Stimulated activated CD4-positive, alpha-beta T cell treated with anti-CD3 and anti-CD28 coated beads, TNF-alpha, amount 100 ng/mL, for 48 hours (primary cell): ENCODE measurements at places on chromosomes 7 and 10.

GRCh38 chr7:49878627-49879026 lies 105.2 kb downstream of the VWC2 start:
- DNase-seq: no peak

GRCh38 chr7:12328888-12329770 lies 74.5 kb downstream of the VWDE start:
- no peak for DNase-seq

DNA sequence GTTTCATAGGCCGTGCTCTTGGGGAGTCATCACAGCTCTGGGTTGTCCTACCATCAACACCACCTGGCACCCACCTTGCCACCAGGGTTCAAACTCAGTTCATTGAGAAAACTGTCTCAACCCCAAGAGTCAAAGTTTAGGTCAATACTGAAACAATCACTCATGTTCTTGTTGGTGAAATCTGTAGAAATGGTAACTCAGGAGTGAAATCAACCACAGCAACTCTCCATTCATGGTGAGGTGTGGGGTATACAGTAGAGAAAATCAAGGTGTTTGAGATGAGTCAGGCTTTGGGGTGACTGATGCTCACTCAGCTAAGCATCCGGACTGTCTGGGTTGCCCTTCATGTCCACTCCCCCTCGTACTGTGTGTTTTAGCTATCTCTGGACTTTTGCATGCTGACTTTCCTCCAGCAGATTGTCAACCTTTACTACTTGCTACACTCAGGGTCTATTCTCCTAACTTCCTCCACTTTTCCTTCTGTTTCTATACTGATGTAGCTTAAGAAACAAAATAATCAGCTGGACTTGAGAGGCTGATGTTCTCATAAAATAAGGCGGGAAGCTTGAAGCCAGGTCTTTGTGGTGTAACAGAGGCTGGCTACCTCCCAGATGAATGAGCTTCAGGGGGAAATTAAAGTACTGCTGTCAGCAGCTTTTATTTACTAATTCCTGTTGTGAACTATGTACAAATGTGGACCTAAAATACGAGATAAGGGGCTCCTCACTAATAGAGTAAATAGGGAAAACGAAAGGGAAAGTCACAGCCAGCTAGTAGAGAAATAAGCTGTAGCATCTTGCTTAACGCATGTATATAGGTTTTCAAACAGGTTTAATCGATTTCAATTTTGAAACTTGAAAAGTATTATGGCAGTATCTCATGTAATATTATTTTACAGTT lies 173.6 kb upstream of the AKR1E2 start:
- peak; percentile 10 for DNase-seq

DNA sequence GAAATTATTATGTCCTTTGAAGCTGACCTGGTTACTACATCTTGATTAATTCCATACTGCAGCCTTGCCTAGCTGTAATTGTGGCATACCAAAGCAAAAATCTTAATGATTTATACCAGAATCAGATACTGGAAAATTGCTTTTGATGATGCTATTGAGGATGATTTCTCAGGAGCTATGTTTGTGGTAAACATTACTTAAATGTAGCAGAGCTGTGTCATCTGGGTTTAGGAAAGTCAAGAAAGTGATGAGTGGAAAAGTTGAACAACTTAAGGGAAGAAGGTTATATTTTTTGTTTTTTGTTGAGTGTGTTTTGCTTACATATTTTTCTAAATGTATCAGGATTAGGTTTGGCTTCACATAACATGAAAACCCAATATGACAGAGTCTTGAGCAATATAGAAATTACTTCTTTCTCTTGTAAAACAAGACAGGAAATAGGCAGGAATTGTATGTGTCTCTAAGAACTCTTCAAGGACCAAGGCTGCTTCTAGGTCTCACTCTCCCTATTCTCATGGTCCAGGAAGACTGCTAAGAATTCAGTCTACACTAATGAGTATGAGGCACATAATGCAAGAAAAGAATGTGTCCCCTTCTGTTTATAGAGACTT lies 87.6 kb upstream of the MTPN start:
- no peak for DNase-seq
